ENCODE measurements at places on chromosomes 4 and X.

DNA sequence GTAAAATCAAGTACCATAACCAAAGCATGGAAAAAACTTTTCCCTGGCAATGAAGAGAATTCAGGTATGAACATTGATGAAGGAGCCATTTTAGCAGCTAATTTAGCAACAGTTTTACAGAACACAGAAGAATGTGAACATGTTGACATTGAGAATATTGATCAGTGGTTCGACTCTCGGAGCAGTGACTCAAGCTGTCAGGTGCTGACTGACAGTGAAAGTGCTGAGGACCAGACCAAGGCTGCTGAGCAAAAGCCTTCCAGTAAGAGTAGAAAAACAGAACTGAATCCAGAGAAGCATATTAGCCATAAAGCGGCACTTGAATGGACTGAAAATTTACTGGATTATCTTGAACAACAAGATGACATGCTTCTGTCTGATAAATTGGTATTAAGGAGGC lies 2.8 kb downstream of the TIGD2 start:
- DNase-seq: no peak

GRCh38 chr4:69910016-69910782 lies 20.7 kb upstream of the CSN1S1 start:
- no peak for DNase-seq

- DNase-seq: no peak
Observed at GRCh38 chr4:16037901-16038300, 45.9 kb downstream of the PROM1 start.

GRCh38 chr4:90572996-90573395 lies 445.8 kb downstream of the CCSER1 start:
- no peak for DNase-seq

DNA sequence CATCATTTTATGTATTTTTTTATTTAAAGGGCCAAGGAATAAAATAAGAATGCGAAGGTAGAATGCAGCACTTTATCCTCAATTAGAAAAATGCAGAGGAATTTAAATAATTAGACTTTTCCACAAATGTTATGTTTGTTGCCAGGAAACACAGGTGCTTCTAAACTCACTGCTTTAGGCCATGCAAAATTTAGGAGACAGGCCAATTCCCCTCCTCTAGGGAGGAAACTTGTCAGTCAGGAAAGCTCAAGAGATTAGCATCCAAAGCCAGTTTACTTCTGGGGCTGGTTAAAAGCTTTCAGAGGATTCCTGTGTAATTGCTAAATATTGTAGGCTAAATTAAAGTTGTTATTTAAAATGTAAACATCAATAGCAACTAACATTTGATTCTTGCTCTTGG lies 124.5 kb downstream of the DMD start:
- DNase-seq: no peak

DNA sequence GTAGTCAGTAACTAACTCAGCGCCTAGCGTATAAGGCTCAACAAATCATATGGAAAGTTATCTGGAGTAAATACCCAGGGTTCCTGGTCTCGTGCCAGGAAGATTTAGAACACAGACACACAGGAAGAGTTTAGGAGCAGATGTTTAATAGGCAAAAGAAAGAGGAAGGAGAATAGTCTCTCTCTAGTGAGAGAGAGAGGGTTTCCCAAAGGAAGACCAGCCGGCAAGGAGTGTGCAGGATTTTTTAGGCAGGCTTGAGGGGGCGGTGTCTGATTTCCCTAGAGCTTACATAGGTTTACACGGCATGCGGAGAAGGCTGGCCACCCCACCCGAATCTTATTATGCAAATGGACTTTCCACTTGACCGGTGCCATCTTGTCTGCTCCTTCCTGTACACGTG lies 284.0 kb upstream of the FRG1 start:
- no peak for DNase-seq

- no peak for DNase-seq
Observed at GRCh38 chr4:58360354-58361133, 1250.4 kb upstream of the IGFBP7 start.

DNA sequence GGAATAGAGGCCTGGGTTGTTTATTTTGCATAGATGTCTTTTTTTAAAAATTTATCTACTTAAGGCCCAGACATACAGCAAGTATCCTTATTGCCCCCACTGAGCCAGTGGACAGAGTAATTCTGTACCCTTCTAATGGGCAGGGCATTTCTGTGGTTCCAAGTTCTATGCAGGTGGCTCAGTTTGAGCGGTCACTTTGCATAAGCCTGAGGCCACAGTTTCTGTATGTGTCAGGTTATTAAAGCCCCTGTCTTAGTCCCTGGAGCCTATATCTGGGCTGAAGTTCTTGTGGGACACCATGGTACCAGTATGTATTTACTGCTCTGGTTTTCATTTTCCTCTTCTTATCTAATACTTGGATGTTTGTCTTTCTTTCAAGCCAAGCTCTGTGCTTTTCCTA lies 168.8 kb downstream of the MID1IP1 start:
- no peak for DNase-seq

GRCh38 chrX:150856101-150856500 lies 42.4 kb downstream of the CD99L2 start:
- DNase-seq: no peak

DNA sequence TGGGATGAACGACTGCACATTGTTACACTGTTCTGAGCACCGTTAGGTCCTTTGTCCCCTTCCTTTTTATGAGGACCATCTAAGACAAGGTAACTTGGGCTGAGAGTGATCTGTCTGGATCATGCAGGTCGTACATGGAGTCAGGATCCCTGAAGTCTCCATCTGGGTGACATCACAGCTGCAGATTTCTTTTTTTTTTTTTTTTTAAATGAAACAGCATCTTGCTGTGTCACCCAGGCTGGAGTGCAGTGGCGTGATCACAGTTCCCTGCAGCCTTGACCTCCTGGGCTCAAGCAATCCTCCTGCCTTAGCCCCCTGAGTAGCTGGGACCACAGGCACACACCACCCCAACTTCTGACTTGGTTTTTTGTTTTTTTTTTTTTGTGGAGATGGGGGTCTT lies 16.5 kb downstream of the SHROOM2 start:
- no peak for DNase-seq

DNA sequence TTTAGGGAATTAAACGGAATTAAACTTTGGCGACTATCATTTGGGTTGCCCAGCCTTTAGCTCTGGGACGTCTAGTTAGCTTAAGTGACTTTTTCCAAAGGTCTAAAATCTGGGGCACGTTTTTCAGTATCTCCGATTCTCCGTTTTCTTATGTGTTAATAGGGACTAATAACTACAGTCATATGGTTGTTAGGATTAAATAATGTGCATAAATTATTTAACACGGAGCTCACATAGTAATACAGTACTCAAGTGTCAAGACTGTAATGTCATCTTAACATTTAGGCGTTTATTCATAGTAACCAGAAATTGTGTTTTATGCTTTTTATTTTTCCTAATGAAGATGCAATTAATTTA lies 466 bp upstream of the CCNA2 start:
- DNase-seq: no peak

DNA sequence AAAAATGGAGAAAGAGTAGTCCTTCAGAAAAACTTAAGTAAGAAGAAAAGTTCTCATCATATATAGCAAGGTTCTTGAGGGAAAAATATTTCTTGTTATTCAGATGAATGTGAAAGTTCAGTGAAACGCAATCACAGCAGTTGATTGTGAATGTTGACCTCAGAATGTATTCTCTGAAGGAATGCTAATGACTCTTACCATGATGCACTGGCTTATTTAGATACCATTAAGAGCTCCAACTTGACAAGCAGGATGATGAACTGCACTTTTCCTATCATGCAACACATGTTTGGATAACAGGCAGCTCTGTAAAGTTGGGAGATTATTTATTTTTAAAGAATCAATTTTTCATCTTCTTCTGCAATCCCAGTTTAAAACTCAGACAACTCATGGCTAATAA lies 115.5 kb upstream of the MYOZ2 start:
- no peak for DNase-seq

- DNase-seq: no peak
Observed at GRCh38 chr4:78971776-78972175, 32.5 kb upstream of the PAQR3 start.

GRCh38 chr4:161343569-161343950 lies 820.2 kb downstream of the FSTL5 start:
- no peak for DNase-seq

GRCh38 chr4:72525938-72526337 lies 43.1 kb downstream of the ADAMTS3 start:
- DNase-seq: peak; percentile 81

DNA sequence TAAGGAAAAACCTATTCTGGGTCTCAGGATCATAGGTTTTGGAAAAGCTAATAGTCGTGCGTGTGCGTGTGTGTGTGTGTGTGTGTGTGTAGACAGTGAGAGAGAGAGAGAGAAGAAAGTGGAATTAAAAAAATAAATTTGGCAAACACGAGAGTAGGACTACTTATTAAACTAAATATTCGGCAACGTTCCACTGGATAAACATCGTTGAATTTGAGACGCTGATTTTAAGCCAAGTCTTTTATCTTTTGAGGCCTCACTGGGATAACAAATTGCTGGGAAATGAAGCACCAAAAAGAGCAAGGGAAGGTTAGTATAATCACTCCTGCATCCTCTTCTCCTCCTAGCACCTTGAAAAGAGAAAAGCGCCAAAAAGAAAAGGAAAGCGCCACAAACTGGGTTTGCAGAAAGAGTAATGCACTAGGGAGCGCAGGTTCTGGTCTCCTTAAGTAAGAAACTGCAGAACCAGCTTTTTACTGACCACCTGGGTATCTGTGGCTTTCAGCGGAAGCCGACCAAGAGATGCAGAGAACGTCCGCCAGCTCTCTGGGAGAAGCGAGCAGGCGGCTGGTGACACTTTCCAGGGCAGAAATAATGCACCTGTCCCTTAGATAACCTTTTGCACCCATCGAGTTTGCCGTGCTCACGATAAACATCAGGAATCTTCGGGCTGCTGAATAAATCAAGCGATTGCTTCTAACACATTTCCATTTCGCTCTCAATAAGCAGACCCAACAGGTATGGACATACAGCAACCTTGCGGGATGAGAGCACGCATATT lies 3.4 kb downstream of the ATOH1 start:
- DNase-seq: no peak

DNA sequence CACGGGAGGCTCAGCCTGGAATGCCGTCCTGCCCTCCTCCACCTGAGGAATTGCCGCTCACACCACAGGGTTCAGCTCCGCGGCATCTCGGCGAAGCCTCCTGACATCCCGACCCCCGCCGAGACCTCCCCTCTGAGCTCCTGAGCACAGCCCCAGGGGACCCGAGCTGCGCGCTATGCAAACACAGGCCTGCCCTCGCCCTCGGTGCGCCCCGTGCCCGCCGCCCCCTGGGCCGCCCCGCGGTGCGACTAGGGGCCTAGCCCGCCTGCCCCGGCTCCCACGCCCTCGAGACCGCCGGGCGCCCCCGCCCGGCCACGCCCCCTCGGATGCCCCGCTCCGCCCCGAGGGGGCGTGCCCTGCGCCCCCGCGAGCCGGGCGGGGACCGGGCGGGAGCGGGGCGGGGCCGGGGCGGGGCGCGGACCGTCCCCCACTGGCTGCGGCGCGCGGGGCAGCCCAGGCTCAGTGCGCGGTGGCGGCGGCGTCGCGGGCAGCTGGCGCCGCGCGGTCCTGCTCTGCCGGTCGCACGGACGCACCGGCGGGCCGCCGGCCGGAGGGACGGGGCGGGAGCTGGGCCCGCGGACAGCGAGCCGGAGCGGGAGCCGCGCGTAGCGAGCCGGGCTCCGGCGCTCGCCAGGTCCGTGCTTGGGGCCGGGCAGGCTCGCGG lies at the start of gene FGFR3:
TSS of gene FGFR3 (plus strand) at position 462 of the 664 bp plus-strand sequence. CDS start 642 bp downstream, outside the sequence.
- DNase-seq: peak; percentile 14

DNA sequence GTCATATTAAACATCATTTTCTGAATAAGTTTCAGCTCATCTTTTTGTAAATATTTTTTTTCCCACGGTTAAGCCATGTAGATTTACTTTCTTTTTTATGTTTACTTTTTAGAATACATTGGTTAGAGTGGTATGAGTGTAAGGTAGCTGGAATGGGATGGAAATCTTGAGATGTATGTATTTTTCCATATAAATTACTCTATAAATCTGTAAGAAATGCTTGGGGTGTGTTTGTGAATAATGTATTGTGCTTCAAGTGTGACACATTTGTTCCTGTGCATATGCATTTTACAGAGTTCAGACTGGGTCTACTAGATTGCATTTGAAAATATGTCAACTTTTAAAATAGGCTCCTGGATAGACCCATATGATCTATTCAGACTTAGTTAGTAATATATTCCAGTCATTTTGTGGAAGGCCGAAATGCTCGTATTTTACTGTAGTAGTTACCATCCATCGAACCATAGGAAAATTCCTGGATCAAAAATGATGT lies 756.8 kb downstream of the RAPGEF2 start:
- DNase-seq: no peak

DNA sequence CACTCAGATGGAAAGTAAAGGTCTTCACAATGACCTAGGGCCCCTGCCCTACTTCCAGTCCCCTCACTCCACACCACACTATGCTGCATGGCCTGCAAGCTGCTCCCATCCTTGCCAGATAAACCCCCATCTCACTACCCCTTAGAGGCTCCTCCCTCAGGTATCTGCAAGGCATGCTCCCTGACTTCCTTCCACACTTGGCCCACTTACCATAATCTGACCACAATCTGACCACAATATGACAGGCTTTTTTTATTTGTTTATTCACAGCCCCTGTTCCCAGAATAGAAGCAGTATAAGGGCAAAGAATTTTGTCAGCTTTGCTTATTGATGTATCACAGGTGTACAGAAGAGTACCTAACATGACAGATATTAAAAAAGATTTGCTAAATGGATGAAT lies 124.7 kb downstream of the CAMK2D start:
- DNase-seq: peak; percentile 10

GRCh38 chr4:34176609-34177008 lies 2067.7 kb downstream of the ARAP2 start:
- DNase-seq: no peak

GRCh38 chrX:66021765-66022631 lies 17.9 kb downstream of the VSIG4 start:
- DNase-seq: no peak

GRCh38 chrX:78769946-78770345 lies 22.4 kb downstream of the LPAR4 start:
- DNase-seq: no peak

- DNase-seq: peak; percentile 78
Observed at GRCh38 chrX:40845331-40845911, 110.1 kb upstream of the MED14 start.

DNA sequence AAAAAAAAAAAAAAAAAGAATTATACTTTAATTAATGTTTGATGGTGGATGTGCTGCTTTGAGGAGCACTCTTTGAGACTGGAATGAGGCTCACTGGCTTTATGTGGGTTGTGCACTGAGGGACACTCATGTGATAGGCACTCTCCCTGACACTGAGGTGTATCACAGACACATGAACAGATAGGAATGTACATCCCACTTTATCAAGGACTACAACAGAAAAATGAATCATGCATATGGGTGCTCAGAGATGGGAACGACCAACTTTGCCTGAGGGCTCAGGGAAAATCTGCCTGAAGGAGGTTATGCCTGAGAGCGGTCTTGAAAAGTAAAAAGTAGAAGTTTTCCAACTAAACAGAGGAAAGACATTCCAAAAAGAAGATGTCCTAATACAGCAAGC lies 97.7 kb upstream of the RBPJ start:
- DNase-seq: no peak

GRCh38 chr4:100517864-100518341 lies at the start of gene EMCN:
Gene EMCN (minus strand): TSS chr4:100518022. CDS start chr4:100517914, 108 bp downstream.
- DNase-seq: no peak

GRCh38 chrX:150879855-150880807 lies 18.3 kb downstream of the CD99L2 start:
- no peak for DNase-seq

GRCh38 chrX:41335198-41335957 lies 1.4 kb downstream of the DDX3X start:
- DNase-seq: no peak

- DNase-seq: no peak
Observed at GRCh38 chrX:57227691-57228090, 58.8 kb upstream of the FAAH2 start.

GRCh38 chr4:110503270-110504083 lies 27.5 kb downstream of the ENPEP start:
- no peak for DNase-seq

All from ACHN (cell line).